LNCaP clone FGC (cell line): ENCODE measurements at places on chromosomes 7 and 10.

DNA sequence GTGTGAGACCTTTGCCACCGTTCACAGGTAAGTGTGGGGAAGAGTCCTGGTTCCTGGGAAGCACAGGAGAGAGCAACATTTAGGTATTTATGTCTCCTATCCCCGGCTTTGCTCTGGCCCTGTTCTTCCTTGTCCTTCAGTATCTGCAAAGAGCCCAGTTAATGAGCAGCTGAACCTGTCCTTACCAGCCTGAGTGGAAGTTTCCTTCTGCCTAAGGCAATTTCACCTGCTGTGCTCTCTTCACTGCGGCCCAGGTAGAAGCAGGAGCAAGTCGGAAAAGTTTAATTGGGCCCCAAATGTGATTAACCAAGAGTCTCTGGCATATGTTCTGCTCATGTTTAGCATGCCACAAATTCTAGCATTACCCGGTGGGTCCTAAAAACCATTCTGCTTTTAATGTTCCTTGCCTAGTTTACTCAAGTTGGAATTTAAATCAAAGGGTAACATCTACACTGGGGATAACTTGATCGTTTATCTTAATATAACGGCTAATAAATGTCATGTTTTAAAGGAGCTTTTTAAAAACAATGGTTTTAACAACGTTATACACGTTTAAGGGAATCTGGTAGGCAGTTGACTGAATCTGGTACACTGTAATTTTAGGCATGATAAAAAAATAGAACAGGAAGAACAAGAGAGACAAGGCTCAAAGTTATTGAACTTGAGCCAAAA lies 817.1 kb downstream of the TYW1 start:
- no peak for DNase-seq

GRCh38 chr10:30709700-30710358 lies 80.3 kb upstream of the LYZL2 start:
- DNase-seq = no peak

DNA sequence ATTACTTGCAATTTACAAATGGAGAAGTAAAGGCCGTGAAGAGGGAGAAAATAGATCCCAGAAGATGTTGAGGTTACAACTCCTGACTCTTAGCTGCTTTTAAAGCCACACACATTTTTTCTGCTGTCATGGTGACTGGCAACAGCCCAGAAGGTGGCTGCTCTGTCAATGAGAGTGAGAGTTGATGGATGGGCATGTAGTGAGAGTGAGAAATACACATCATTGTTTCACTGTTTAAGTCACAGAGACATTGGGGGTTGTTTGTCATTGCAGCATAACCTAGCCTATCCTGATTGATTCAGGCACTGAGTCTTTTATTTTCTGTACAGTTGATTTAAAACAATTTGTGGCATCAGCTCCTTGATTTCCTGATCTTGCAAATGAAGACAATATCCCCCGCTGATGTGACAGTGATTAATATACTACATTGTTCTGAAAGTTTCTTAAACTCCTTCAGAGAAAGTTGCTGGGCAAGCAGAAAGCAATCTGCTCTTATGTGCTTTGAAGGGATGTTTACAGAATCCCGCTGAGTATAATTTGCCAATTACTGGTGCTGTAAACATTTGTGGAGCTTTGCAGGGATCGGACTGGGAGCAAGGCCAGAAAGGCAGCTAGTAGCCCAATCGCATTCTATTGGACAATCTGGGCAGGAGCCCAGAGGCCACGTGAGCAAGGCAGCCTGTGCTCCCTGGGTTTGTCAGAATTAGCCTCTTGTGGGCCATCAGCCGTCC lies 229.6 kb downstream of the PRPF18 start:
- peak; percentile 99 for DNase-seq

GRCh38 chr7:5380350-5381070 lies 43.1 kb downstream of the TNRC18 start:
- DNase-seq = no peak

- DNase-seq = no peak
These were observed 56.0 kb downstream of the ZNF800 start for GRCh38 chr7:127336458-127336857.
